Muscle of back (tissue), 13 donors: ENCODE measurements at places on chromosomes 12 and 14. TPM values are rescaled to one million over a fixed set of nuclear protein-coding genes. Genes with fewer than 3 reads are reported as not detected.

The CCNT1 gene
- 18.8 TPM for polyA plus RNA-seq

The OVCH1 gene
- polyA plus RNA-seq, result 0.61 TPM

The GPR84 gene
- polyA plus RNA-seq, result 0.08 TPM

The GZMB gene
- 0.41 TPM for polyA plus RNA-seq

The TSPAN19 gene
- not detected for polyA plus RNA-seq

The DPPA3 gene
- not detected for polyA plus RNA-seq

The DPF3 gene
- polyA plus RNA-seq, result 2.7 TPM

The GPRC5D gene
- 0.63 TPM for polyA plus RNA-seq

The GALNT16 gene
- 24.0 TPM for polyA plus RNA-seq

The TSPAN8 gene
- polyA plus RNA-seq, result 2.9 TPM

The ZC2HC1C gene
- 1.3 TPM for polyA plus RNA-seq

The NUAK1 gene
- 12.1 TPM for polyA plus RNA-seq

The SCFD1 gene
- 61.5 TPM for polyA plus RNA-seq

The RPS6KA5 gene
- polyA plus RNA-seq, result 5.8 TPM

The GLT1D1 gene
- polyA plus RNA-seq, result 1.3 TPM

The IL25 gene
- not detected for polyA plus RNA-seq

The KRT5 gene
- 2.1 TPM for polyA plus RNA-seq
